ENCODE measurements at places on chromosomes 3 and 15.

GRCh38 chr3:60992395-60992794 is 258.9 kb downstream of the FHIT start:
- no peak for DNase-seq

- peak; percentile 59 for DNase-seq
These were observed 37.7 kb upstream of the LCTL start for GRCh38 chr15:66603301-66604179.

DNA sequence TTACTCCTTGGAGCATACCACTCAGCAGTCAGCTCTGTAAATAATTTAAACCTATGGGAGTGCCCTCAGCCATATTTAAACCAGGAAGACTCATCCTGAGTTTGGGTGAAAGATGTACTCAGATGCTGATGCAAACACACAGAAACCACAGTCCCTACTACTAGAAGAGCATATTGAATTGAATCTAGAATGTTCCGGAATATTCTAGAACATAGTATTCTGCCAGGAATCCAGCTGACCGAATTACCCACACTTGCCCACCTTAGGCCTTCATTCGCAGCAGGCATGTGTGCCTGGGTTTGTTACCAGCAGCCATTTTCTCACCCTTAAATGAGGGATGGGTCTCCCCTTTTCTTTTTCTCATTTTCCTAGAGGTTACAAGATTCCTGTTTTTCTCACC is 202.4 kb upstream of the ICE2 start:
- no peak for DNase-seq

GRCh38 chr3:66991459-66991858 is 6.6 kb upstream of the KBTBD8 start:
- DNase-seq: no peak

- DNase-seq: no peak
These were observed 8.1 kb downstream of the ZXDC start for GRCh38 chr3:126467611-126467955.

DNA sequence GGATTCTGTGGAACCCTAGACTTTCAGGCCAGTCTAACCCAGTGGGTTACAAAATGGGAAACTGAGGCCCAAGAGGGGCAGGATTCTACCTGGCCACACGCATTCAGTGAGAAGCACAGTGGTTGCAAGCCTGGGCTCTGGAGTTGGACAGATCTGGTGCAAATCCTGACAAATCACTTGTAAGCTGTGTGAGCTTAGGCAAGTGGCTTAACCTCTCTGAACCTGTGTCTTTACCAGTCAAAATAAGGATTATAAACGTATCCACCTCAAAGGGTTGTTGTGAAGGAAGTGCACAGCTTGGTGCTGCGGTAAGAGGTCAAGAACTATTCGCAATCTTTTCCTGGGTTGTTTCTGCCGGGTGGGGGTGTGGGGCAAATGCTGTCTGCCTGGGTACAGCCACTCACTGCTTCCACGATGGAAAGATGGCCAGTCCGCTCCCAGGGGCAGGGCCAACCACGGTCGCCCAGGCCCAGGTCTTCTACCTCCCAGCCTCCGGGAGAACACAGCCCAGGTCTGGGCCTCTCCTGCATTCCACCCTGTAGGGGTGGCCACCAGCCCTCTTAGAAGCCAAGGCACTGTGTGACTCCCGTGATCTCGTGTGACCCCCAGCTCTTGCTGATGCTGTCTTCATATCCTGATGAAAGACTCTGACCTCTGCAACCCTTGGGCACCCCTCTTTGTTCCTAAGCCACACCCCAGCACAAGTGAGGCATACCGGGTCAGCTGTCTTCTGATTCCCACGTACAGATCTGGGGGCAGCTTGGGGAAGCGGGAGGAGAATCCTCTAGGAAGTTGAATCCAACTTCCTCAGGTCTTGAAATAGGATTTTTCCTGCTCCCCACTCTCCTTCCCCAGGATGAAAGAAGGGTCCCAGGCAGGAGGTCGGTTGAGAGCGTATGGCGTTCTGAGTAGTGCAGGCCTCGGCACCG is 1.5 kb downstream of the CHRNA3 start:
- DNase-seq: no peak
